CD4-positive, alpha-beta T cell treated with Interleukin-15 for 4 hours (primary cell): ENCODE measurements at places on chromosomes 6 and 20.
A peak's percentile ranks its signal among the peaks of the same experiment; 100 is the strongest.

DNA sequence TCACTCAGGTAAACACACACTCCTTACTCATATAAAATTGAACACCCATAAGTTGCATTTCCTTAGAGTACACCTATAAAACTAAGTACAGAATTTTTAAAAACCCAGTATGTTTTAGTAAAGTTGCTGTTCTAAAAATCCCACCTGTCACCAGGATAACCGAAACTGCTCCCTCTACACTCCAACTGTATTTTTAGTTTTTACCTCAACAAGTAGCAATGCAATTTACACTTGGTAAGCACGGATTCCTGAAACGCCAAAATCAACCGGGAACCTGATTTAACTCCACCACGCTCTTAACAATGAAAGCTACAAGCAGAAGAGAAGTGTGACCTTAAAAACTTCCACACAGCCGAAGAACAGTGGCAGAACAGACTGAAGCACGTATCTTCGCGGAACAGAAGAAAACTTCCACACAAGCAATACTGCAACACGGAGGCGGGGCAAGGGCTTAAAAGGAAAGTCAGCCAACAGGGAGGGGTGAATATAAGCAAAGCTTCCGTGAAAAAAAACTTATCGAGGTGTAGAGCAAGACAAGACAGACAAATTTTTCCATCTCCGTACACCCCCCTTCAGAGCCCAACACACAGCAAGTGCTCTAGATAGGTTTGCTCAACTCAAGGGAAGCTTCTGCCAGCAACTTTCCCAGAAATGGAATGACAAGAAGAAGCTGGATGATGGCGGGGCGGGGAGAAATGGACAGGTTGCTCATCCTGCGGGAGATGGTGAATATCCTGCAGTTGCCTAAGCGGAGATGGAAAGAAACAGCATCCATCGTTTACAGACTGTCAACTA lies 1.4 kb downstream of the STAU1 start:
- DNase-seq, result peak; percentile 71

DNA sequence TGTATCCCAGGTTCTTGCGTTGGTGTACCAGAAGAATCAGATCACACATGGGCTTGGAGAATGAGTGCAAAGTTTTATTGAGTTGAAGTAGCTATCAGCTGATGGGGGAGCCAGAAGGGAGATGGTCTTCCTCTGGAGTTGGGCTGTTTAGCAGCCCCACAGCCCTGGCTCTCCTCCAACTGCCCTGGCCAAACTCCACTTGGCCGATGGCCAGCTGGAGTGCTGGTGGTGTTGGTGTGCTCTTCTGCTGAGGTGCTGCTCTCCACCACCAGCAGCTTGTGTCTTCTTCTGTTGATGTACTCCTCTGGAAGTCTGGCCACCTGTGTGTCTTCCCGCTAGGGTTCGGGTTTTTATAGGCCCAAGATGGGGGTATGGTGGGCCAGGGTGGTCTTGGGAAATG lies 172.8 kb downstream of the TINAG start:
- no peak for DNase-seq

DNA sequence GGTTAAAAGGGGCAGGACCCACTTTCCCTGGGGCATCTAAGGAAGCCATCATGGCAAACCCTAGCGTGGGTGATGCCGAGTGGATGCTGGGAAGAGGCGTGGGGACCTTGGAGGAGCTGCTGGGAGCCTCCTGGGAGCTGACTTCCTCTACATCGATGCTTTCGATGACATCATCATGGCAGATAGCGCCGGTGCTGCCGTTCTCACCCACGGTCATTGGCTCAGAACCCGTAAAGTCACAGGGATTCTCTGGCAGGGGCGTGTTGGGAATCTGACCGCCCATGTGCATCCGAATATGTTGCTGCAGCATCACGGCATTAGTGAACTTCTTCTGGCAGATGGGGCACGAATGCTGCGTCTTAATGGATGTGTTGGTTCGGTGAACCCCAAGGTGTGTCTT lies 12.1 kb downstream of the SALL4 start:
- no peak for DNase-seq

- no peak for DNase-seq
These were observed 23.0 kb downstream of the ERGIC3 start for GRCh38 chr20:35564905-35565304.

- DNase-seq, result no peak
These were observed 135.9 kb upstream of the FUT9 start for GRCh38 chr6:95879856-95880255.

GRCh38 chr6:14306151-14306906 lies 188.8 kb downstream of the CD83 start:
- DNase-seq, result no peak

DNA sequence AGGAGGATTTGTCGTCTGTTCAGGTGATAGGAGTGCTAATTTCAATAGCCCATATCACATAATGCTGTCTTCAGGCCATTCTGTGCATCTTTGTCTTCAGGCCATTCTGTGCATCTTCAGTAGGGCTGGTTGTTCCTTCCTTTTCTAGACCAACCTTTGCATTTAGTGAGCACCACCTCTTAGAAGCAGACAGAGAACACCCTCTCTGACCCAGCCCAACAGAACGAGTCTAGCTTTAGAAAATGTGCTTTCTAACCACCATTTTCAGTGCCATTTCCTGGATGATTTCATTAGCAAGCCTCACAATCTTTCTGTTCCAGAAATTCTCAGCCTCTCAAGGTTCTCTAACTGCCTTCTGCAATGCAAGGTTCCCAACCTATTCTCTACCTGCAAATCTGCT lies 215.3 kb upstream of the KCNQ5 start:
- no peak for DNase-seq

DNA sequence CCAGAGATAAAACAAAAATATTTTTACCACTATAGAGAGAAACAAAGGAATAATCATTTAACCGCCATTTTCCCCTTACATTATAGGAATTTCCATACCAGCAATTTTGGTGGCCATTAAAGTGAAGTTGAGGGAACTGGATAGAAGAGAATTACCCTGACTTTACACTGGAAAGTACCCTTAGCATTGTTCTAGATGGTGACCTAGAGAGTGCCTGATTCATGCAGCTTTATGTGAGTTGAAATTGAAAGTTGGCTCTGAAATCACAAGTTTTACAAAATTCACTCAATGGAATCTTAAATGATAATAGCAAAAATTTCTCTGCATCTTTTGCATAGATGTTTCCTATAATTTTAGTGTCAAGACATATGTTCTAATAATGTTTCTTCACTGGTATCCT lies 55.7 kb upstream of the PREP start:
- peak; percentile 23 for DNase-seq

DNA sequence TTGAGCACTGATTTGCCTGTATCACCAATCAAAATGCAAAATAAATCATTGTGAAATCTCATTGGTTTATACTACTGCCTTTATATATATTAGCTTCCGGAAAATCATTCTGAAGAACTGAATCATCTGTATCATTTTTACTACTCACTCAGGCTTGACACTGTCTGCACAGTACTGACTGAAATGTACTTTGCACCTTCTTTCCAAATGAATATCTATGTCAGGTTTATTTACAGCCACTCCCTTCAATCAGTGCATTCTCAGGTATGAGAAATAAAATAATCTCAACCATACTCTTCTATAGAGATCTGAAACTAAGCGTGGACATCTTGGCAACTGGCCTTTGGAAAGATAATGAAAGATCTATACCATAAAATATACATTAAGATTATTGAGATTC lies 2.7 kb downstream of the KHDRBS2 start:
- no peak for DNase-seq

- no peak for DNase-seq
These were observed 40.5 kb downstream of the RREB1 start for GRCh38 chr6:7148100-7148822.

- DNase-seq, result peak; percentile 17
These were observed 29.6 kb downstream of the PCNA start for GRCh38 chr20:5090191-5090590.
